ENCODE measurements at places on chromosomes 3 and 15.

GRCh38 chr15:72845981-72846383 lies 62.4 kb upstream of the ADPGK start:
- no peak for DNase-seq

DNA sequence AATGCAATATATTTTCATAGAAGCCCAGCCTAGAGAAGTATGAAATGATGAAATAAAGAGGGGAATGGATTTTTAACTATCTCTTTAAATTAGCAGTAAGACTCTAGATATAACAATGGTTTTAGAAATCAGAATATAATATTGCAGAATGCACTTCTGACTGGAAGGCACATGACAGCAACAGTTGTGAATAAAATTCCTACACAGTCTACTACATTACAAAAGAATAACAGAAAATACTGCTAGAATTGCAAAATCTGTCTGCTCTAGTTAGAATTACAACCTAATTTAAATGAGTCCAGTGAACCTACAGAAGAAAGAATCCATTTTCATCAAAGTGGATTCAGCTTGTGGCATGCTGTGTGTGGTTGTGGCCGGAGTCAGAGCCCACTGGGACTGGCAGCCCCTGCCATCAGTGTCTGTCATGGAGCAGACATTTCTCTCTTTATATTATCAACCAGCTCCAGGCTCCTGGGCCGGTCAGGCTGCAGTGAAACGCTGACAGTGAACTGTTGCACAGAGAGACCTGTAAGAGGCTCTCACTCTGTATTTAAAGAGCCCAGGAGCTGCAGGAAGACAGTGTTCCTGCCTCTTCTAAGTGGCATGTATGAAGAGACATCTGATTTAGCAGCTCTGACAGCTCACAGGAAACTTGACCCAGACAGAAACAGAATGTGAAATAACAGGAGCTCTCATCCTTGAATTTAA lies 1523.8 kb upstream of the CADM2 start:
- no peak for DNase-seq

GRCh38 chr3:42692667-42693529 lies 7.6 kb downstream of the KLHL40 start:
- no peak for DNase-seq

- DNase-seq: no peak
Observed at GRCh38 chr15:84881520-84881830, 3.0 kb upstream of the SLC28A1 start.

DNA sequence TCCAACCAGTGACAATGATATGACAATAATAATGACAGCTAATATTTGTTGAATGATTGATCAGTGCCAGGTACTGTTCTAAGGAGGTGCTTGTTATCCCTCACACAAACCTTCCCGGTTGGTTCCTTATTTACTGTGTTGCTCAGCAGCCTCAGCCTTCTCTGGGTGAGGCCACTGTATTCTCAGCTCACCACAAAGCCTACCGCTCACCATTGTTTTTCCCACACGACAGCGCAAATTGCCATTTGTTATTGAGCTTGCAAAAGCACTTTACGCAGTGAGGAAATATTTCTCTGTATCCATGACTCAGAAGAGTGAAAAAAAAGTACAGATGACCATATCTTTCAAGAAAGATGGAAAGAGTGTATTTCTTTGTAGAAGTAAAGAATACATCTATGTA lies 49.5 kb upstream of the PDZRN3 start:
- no peak for DNase-seq

- DNase-seq: no peak
Observed at GRCh38 chr3:160643994-160644393, 33.0 kb upstream of the ARL14 start.

DNA sequence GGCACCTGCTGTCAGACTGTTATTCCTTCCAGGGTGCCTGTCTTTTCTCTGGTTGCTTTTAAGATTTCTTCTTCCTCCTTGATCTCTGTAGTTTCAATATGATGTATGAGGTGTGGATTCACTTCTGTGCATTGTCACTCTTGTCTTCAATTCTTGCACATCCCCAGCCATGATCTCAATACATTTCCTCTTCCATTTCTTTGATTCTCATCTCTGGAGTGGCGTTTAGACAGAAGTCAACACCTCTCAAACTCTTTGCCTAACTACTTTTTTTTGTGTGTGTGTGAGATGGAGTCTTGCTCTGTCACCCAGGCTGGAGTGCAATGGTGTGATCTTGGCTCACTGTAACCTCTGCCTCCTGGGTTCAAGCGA lies 224.4 kb upstream of the LYSMD4 start:
- no peak for DNase-seq

GRCh38 chr3:78972617-78973301 lies 795.0 kb downstream of the ROBO1 start:
- DNase-seq: no peak

GRCh38 chr3:173395073-173395411 lies 2.5 kb upstream of the NLGN1 start:
- no peak for DNase-seq

- DNase-seq: no peak
Observed at GRCh38 chr15:78322243-78322642, 17.9 kb upstream of the CRABP1 start.

DNA sequence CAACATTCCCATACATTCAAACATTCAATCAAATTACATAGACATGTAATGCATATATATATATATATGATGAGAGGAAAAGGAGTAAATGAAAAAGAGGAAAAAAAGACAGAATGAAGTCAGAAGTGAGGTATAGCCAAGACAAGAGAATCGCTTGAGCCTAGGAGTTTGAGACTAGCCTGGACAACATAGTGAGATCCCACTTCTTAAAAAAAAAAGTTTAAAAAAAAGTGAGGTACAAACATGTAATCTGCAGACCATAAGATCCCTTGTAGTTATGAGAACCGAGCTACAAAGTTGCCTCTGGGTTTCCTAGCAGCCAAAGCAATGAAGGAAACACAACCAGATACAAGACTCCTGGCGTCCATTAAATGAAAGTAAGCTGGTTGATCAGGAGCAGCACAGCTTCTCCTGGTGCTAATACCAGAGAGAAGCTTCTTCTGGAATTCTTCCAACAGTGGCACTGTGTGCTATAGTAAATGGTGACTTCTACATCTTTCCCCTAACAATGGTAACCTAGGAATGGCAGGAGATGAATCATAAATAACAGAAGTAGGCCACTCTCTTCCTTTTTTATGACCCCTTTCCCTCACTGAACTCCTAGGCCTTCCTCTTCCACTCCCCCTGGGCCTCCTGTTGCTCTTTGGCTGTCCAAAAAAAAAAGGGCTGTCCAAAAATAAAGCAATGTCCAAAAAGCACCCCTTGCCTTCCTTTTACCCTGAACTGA lies 3.5 kb downstream of the KCNMB3 start:
- DNase-seq: no peak

DNA sequence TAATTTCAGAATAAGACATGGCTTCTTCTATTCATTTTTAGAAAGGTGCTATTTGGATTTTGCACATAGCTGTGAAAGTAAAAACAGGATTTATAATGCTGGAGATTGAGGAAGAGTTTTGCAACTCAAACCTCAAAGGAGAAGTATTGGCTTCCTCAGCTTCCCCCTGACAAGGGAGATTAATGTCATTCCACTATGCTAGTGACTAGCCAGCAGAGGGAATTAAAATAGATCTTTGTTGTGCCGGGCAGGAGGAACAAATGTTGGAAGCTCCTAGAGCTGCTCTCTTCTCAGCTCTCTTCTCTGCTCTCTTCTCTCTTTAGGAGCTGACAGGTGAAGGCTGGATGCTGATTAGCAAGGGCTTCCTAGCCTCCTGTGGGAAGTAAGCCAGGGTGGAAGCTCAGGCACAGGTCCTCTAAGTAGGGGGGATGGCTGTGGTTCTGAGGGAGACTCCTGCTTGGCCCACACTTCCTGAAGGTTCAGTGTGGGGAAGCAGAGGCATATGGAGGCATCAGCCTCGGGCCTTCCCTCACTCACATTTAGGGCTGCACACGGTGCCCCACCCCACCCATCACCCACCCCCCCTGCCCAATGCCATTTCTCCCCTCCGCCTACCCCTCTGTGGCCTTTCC lies 29.6 kb downstream of the CX3CR1 start:
- DNase-seq: peak; percentile 57

GRCh38 chr15:71348597-71348996 lies 233.3 kb downstream of the THSD4 start:
- no peak for DNase-seq

DNA sequence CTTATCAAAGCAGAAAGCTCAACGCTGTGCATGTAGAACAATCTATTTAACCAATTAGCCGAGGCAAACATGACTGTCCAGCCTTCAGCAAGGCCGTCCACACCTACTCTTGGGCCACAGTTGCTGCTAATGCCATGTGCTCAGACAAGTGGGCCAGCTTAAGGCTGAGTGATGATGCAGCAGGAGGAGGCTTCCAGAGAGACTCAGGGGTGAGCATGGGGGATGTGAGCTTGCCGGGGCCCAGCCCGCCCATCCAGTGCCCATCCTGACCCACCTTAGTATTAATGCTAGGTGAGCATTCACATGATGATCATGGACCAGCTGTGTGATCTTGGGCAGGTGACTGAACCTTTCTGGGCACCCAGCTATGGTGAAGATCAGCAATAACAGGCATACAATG lies 150.1 kb downstream of the TPRA1 start:
- no peak for DNase-seq

DNA sequence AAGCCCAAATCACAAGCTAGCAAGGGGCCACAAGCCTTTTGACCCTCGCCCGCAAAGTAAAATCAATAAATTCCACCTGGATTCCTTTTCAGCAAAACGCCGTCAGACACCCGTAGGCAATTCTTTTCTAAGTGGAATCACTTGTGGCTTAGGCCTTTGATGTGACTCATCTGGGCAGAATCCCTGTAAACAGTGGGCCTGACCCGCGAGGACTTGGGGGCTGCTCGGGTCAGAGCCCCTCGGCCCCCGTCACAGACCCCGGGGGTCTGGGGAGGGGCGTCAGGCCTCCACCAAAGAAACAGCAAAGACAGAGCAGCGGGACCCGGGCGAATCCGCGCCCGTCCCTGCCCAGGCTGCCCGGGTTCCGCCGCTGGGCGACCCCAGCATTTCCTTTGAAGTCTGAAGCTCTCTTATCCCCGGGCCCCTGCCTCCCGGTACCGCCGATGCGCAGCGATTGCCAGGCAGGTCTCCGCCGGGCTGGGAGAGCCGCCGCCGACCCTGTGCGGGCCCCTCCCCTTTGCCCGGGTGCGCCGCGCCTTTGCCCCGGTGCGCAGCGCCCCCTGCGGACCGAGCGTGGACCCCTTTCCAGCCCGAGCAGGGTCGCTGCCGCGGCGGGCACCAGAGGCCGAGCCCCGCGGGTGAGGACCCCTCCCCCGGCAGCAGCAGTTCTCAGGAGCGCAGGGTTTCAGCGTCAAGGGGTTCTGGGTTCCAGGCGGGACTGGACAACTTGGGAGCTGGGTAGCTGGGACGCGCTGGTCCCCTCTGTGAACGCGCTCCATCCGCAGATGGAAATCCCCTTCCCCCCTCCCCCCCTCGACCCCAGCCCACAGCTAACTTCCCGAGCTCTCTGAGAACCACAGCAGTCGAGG lies 178.3 kb downstream of the UACA start:
- peak; percentile 43 for DNase-seq

GRCh38 chr3:71355862-71356261 lies 227.7 kb downstream of the FOXP1 start:
- no peak for DNase-seq

DNA sequence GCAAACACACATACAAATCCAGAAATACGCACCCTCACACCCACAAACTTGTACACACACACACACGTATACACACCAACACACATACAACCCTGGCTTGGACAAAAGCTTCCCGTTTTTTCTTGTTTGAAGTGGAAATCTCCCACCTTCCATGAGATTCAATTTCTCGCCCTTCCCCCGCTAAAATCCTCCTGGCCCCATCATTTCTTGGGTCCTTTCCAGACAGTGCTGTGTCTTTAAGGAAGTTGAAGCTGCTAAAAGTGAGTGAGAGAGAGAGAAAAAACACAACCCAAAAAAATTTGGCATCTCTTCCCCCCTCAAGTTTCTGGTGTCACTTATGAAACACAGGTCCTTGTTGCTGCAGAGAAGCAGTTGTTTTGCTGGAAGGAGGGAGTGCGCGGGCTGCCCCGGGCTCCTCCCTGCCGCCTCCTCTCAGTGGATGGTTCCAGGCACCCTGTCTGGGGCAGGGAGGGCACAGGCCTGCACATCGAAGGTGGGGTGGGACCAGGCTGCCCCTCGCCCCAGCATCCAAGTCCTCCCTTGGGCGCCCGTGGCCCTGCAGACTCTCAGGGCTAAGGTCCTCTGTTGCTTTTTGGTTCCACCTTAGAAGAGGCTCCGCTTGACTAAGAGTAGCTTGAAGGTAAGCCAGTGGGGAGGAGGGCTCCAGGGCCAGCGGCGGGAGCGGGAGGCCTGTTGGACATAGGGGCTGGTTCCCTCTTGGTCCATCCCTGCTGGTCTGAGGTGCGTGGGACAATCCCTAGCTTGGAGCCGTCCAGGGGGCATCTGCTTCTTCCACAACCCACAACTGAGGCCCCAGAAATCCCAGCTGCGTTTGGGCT lies at the start of gene ISLR:
TSS of gene ISLR (plus strand) at position 331 of the 839 bp plus-strand sequence. CDS start 1,149 bp downstream, outside the sequence.
- no peak for DNase-seq

GRCh38 chr3:9779721-9780457 lies 10.1 kb upstream of the CAMK1 start:
- DNase-seq: peak; percentile 81

GRCh38 chr15:79322945-79323344 lies 12.0 kb downstream of the TMED3 start:
- DNase-seq: peak; percentile 88

DNA sequence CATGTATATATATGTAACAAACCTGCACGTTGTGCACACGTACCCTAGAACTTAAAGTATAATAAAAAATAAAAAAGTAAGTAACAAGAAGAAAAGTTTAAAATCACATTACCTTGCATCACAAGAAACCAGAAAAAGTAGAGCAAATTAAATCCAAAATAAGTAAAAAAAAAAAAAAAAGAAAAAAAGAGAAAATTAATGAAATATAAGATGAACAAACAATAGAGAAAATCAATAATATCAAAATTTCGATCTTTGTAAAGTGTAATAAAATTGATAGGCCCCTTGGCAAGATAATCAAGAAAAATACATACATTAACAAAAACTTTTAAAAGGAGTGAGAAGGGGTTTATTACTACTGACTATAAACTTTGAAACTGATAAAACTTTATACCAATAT lies 7.4 kb upstream of the BHLHE40 start:
- DNase-seq: no peak

DNA sequence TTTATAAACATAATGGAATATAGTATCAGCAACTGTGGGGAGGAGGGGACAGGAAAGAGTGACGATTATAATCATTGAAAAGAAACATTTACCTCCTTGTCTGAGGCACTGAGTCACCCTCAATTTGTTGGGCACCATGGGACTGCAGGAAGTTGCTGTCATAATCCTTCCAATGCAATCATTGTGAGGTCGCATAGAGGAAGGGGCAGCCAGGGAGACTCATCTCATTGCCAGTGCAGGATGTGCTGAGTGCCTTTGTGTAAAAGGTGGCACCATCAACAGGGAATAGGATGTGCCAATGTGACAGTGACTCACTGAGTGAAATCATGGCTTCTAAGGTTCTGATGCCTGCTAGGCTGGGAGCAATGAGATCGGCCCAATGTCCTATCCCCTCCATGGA lies 300.4 kb upstream of the ADAMTS9 start:
- DNase-seq: no peak

DNA sequence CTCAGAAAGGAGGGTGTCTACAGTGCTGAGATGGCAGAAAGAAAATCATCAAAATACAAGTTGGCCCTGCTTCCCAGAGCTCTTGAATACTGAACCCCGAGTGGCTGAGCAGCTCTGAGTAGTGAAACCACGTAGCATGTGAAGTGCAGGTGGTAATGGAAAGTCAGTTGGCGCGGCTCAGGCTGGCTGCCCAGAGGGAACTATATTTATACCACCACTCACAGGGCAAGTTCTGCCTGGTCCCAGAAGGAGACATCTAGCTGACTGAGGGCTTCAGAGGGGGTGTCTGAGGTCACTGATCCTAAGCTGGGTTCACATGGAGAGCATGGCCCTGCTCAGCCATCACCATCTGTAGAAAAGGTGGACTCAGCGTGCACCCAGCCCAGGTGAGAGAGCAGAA lies 129.6 kb upstream of the AGBL1 start:
- DNase-seq: no peak

Measured in hematopoietic multipotent progenitor cell treated with erythropoietin and hydrocortisone succinate and interleukin-3 and kit ligand, for 6 days (in vitro differentiated cells).